ENCODE measurements at places on chromosomes 2 and 18. TPM values are rescaled to one million over a fixed set of nuclear protein-coding genes. Genes with fewer than 3 reads are reported as not detected.

The RDH14 gene
- polyA plus RNA-seq = 25.7 TPM

The SNORC gene
- polyA plus RNA-seq = 0.69 TPM

The DTNB gene
- not detected for polyA plus RNA-seq

The PTPRN gene
- polyA plus RNA-seq = 0.44 TPM

The SH2D6 gene
- polyA plus RNA-seq = 0.64 TPM

The GAL3ST2 gene
- polyA plus RNA-seq = 0.48 TPM

The CHRND gene
- polyA plus RNA-seq = 131 TPM

The CYP1B1 gene
- 2.4 TPM for polyA plus RNA-seq

The NT5DC4 gene
- not detected for polyA plus RNA-seq

The PSTPIP2 gene
- not detected for polyA plus RNA-seq

The RPIA gene
- not detected for polyA plus RNA-seq

The FKBP1B gene
- polyA plus RNA-seq = 3.0 TPM

The NEU4 gene
- polyA plus RNA-seq = 5.7 TPM

Measured in muscle of arm (tissue), 14 donors.